Activated CD8-positive, alpha-beta T cell treated with anti-CD3 and anti-CD28 coated beads for 36 hours (primary cell): ENCODE measurements at places on chromosomes 11 and 22. TPM values are rescaled to one million over a fixed set of nuclear protein-coding genes. Genes with fewer than 3 reads are reported as not detected.

PTPN5 gene
- total RNA-seq: not detected

APOBEC3B gene
- total RNA-seq: 5.0 TPM

C11orf87 gene
- not detected for total RNA-seq

LYVE1 gene
- total RNA-seq: not detected

CBLIF gene
- total RNA-seq: not detected

TRIM6 gene
- 0.47 TPM for total RNA-seq

MMP8 gene
- total RNA-seq: not detected

TECTA gene
- total RNA-seq: 0.16 TPM

MDK gene
- total RNA-seq: 4.9 TPM

SLC25A18 gene
- total RNA-seq: not detected

FAT3 gene
- total RNA-seq: not detected

GRCh38 chr11:2694495-2694894 lies 5.3 kb downstream of the KCNQ1OT1 start:
- H3K27ac ChIP-seq: no peak overlapping the region
- no peaks in the 10 kb centered on the region for H3K27me3 ChIP-seq
- no peak for DNase-seq
- H3K4me3 ChIP-seq: no peak overlapping the region
- H3K4me1 ChIP-seq: peaks cover 10% of the 10 kb centered on the region
- H3K36me3 ChIP-seq: peaks cover 6% of the 10 kb centered on the region

GRCh38 chr22:44365832-44366231 lies 53.1 kb upstream of the SHISAL1 start:
- no peak overlapping the region for H3K4me3 ChIP-seq
- no peak for DNase-seq
- no peaks in the 10 kb centered on the region for H3K36me3 ChIP-seq
- H3K4me1 ChIP-seq: no peaks in the 10 kb centered on the region
- H3K27me3 ChIP-seq: no peaks in the 10 kb centered on the region

DNA sequence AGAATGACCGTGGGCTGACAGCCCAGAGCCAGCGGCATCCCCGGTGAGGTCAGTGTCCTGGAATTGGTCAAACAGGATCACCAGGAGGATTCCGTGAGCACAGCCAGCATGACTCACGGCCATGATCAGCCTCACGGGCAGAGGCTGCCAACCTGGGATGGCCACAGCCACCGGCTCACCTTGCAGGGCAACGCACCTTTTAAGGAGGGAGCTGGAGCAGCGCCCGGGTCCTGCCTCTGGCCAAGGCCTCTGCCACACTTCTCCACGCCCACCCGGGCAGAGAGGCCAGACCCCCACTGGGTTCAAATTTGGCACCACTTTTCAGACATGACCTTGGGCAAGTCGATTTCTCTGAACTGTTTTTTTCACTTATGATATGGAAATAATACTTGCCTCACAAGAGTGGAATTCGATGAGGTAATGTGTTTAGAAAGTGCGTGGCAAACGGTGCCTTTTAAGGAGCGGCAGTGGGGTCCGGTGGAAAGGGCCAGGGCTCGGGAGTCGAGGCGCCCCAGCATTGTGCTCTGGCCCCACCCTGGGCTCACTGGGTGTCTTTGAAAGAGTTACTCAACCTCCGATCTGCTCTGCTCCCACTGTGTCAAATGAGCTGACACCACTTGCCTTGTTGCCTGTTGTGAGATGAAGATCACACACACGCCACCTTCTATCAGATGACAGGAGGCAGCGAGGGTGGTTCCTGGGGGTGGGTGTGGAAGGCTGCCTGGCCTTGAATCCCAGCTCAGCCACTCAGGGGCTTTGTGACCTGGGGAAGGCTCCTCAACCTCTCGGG lies 16.0 kb downstream of the TXN2 start:
- peak overlapping the region; percentile 64 for H3K27ac ChIP-seq
- H3K4me3 ChIP-seq: no peak overlapping the region
- H3K36me3 ChIP-seq: peaks cover 1% of the 10 kb centered on the region
- H3K27me3 ChIP-seq: no peaks in the 10 kb centered on the region
- peaks cover 27% of the 10 kb centered on the region for H3K4me1 ChIP-seq

DNA sequence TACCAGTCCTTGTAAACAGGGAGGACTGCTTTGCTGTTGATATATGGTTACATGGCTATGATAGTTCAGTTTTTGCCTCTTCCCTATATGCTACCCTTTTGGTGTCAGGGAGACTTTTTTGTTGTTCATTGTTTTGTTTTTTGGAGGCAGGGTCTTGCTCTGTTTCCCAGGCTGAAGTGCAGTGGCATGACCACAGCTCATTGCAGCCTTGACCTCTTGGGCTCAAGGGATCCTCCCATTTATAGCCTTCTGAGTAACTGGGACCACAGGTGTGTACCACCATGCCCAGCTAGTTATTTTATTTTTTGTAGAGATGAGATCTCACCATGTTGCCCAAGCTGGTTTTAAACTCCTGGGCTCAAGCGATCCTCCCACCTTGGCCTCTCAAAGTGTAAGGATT lies 38.6 kb upstream of the SPTBN2 start:
- H3K4me1 ChIP-seq: no peaks in the 10 kb centered on the region
- no peaks in the 10 kb centered on the region for H3K27me3 ChIP-seq
- no peak for DNase-seq
- H3K36me3 ChIP-seq: no peaks in the 10 kb centered on the region

- peak overlapping the region; percentile 80 for H3K27ac ChIP-seq
- H3K36me3 ChIP-seq: no peaks in the 10 kb centered on the region
- peaks cover 15% of the 10 kb centered on the region for H3K4me1 ChIP-seq
- H3K4me3 ChIP-seq: peak overlapping the region; percentile 97
Measured at GRCh38 chr22:43014316-43014868, 557 bp downstream of the PACSIN2 start.

GRCh38 chr11:128341280-128342248 lies 245.8 kb downstream of the ETS1 start:
- H3K27ac ChIP-seq: peak overlapping the region; percentile 86
- H3K27me3 ChIP-seq: no peaks in the 10 kb centered on the region
- peaks cover 9% of the 10 kb centered on the region for H3K36me3 ChIP-seq
- peak overlapping the region; percentile 69 for H3K4me3 ChIP-seq

DNA sequence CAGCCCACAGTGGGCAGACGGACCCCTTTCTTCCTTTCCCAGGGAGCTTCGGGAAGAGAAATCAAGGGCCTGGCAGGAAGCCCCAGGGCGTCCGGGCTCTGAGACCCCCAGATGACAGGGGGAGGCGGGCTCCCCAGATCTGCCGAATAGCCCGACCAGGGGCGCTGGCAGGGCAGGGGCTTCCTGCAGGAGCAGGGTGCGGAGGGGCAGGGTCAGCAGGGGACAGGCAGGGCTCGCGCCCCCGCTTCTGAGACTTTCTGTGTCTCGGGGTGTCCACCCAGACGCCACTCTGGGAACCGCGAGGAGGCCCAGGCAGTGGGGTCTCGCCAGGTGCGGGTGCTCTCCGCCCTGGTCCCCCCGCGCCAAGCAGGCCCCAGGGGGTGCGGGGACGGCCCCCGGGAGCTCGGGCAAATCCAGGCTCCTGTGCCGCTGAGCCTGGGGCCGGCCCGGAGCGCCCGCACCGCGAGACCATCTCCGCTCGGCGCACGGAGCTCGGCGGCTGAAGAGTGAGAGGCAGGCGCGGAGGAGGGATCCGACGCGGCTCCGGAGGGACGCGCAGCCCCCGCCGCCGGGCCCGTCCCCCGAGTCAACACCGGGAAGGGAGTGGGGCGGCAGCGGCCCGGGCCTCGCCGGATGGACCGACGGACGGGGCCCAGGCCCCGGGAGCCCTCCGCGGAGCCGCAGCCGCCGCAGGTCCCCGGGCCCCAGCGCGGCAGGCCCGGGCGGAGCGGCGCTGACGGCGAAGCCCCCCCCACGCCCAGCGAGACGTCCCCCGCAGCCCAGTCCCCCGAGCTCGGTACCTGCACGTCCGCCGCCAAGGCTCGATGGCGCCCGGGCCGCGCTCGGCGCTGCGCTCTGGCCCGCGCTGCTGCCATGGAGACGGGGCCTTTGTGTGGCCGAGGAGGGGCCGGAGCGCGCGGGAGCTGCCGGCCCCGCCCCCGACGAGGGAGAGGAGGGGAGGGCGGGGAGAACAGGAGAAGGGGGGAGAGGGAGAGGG lies at the start of gene PLXNB2:
Gene PLXNB2 (minus strand): TSS at position 894 of the 997 bp plus-strand sequence. CDS start 17,062 bp downstream, outside the sequence.
- H3K36me3 ChIP-seq: no peaks in the 10 kb centered on the region
- peaks cover 13% of the 10 kb centered on the region for H3K27me3 ChIP-seq
- no peak within 1 kb of the TSS for H3K27ac ChIP-seq
- peak within 1 kb of the TSS; percentile 33 for H3K4me3 ChIP-seq
- peak; percentile 41 for DNase-seq

DNA sequence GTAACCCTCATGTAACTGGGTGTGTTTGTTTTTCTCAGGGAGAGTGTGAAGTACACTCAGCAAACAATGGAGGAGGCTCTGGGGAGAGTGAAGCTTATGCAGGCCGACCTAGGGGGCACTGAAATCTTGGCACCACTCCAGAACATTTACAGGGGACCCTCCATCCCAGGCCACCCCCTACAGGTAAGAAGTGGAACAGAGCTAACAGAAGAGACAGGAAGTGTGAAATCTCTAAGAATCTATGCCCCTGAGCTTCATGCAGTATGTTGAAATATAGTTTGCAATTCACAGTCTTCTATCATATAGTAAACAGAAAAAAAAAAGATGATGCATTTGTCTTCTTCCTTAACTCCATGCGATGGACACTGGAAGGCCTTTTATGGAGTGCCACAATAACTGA lies 8.4 kb downstream of the VWA5A start:
- H3K27ac ChIP-seq: no peak overlapping the region
- H3K4me1 ChIP-seq: no peaks in the 10 kb centered on the region
- no peaks in the 10 kb centered on the region for H3K27me3 ChIP-seq

GRCh38 chr11:27388869-27389268 lies 25.9 kb upstream of the CCDC34 start:
- peaks cover 2% of the 10 kb centered on the region for H3K27me3 ChIP-seq
- peaks cover 3% of the 10 kb centered on the region for H3K4me1 ChIP-seq
- no peak for DNase-seq
- no peak overlapping the region for H3K4me3 ChIP-seq
- no peaks in the 10 kb centered on the region for H3K36me3 ChIP-seq

DNA sequence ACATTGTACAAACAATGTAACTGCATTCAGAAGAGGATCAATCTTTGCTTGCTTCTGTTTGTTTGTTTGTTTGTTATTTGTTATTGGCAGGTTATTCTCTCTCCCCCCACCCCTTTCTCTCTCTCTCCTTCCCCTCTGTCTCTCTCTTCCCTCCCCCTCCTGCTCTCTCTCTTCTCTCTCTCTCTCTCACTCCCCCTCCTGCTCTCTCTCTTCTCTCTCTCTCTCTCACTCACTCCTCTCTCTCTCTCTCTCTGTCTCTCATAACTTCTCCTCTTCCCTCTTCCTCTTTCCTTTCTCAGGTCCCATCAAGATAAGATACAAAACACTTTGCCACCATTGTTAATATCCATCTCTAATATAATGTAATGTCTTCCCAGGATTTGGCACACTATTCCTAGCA lies 236.3 kb downstream of the SOX6 start:
- H3K4me1 ChIP-seq: no peaks in the 10 kb centered on the region
- H3K36me3 ChIP-seq: no peaks in the 10 kb centered on the region
- H3K27ac ChIP-seq: no peak overlapping the region
- DNase-seq: no peak

- peaks cover 80% of the 10 kb centered on the region for H3K36me3 ChIP-seq
- H3K4me3 ChIP-seq: peak overlapping the region; percentile 90
- peaks cover 63% of the 10 kb centered on the region for H3K4me1 ChIP-seq
- DNase-seq: peak; percentile 90
Measured at GRCh38 chr11:67271541-67272284, 5.4 kb downstream of the GRK2 start.

DNA sequence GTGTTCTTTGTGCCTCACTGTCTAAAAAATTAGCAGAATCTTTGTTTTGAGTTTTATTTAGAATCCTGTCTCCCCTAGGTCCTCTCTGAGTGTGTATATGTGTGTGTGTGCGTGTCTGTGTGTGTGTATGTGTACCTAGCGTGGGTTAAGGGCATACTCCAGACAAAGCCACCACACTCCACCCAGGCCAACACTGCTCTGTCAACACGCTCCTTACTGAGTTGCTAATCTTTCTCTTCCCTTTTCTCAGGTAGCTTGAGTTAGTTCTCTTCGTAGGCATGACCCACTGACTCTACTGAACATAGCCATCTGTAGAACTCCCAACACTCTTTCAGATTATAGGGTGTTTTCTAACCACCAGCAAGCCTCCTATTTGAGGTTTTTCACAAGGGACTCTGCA lies 131.1 kb downstream of the LRRC4C start:
- no peaks in the 10 kb centered on the region for H3K4me1 ChIP-seq
- no peaks in the 10 kb centered on the region for H3K36me3 ChIP-seq
- DNase-seq: no peak
- H3K27ac ChIP-seq: no peak overlapping the region
- no peaks in the 10 kb centered on the region for H3K27me3 ChIP-seq
- H3K4me3 ChIP-seq: no peak overlapping the region

GRCh38 chr11:9943386-9944110 lies 279.7 kb downstream of the SWAP70 start:
- H3K27ac ChIP-seq: no peak overlapping the region
- no peaks in the 10 kb centered on the region for H3K27me3 ChIP-seq
- no peak overlapping the region for H3K4me3 ChIP-seq
- H3K36me3 ChIP-seq: peaks cover 8% of the 10 kb centered on the region
- H3K4me1 ChIP-seq: no peaks in the 10 kb centered on the region
- DNase-seq: no peak

DNA sequence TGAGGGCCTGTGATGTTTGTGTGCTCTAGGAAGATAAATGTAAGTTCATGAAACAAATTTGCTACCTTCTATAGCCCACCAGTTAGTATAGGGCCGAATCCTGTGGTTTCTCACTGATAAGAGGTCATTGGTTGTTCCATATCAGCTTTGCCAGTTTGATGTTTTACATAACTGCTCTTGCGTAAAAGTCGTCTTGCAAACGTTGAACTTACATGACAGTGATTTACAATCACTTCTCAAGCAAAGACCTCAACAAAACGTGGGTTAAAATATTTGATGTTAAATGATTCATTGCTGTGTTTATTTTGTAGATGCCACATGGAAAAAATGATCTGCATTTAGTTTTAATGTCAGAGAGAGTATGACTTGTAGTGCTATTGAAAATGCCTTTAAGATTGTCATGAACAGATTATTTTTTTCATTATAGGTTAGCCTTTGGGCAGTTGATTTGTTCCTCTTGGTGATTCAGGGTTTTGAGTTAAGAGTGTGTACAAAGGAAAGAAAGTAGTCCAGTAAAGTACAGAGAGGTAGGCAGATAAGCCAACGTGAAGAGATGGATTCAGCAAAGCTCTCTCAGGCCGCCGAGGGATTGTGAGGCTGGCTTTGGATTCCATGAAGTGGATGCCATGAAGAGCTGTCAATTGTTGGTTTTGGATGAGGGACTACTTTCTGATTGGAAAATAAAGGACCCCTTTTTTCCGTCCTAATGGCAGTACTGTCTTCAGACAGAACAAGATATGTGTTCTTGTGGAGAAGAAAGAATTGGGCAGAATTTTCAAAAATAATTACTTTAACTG lies 2.6 kb downstream of the EWSR1 start:
- no peaks in the 10 kb centered on the region for H3K27me3 ChIP-seq
- peaks cover 76% of the 10 kb centered on the region for H3K36me3 ChIP-seq
- DNase-seq: no peak
- H3K4me1 ChIP-seq: peaks cover 64% of the 10 kb centered on the region
